ENCODE measurements at places on chromosomes 12 and 14. TPM values are rescaled to one million over a fixed set of nuclear protein-coding genes. Genes with fewer than 3 reads are reported as not detected.

The GLS2 gene
- 0.58 TPM for total RNA-seq

GRCh38 chr12:39354955-39355354 lies 88.0 kb downstream of the KIF21A start:
- no peak for DNase-seq

DNA sequence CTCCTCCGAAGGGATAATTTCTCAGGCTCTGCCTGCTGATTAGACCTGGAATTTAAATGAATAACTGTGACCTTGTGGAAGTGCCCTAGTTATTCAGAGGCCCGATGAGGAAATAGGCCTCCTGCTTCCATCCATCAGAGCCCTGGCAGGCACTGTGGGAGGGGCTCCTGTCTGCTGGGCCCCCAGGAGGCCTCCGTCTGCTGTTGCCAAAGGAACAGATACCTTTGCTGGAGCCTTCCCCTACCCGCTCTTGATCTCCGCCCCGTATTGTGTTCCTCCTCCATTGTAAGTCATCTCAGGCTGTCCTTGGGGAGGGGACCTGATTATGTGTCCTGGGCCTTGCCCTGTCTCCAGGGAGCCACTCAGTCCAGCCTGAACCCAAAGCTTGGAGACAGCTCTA lies 112.3 kb downstream of the NRXN3 start:
- no peak for DNase-seq

- no peak for DNase-seq
Observed at GRCh38 chr14:104282332-104283196, 144.2 kb downstream of the KIF26A start.

GRCh38 chr12:2057041-2057794 lies 4.4 kb downstream of the CACNA1C start:
- DNase-seq: no peak

- no peak for DNase-seq
Observed at GRCh38 chr12:117038919-117039318, 60.3 kb downstream of the TESC start.

The ABHD12B gene
- total RNA-seq: not detected

GRCh38 chr14:104561124-104561557 lies 18.4 kb upstream of the C14orf180 start:
- DNase-seq: no peak

DNA sequence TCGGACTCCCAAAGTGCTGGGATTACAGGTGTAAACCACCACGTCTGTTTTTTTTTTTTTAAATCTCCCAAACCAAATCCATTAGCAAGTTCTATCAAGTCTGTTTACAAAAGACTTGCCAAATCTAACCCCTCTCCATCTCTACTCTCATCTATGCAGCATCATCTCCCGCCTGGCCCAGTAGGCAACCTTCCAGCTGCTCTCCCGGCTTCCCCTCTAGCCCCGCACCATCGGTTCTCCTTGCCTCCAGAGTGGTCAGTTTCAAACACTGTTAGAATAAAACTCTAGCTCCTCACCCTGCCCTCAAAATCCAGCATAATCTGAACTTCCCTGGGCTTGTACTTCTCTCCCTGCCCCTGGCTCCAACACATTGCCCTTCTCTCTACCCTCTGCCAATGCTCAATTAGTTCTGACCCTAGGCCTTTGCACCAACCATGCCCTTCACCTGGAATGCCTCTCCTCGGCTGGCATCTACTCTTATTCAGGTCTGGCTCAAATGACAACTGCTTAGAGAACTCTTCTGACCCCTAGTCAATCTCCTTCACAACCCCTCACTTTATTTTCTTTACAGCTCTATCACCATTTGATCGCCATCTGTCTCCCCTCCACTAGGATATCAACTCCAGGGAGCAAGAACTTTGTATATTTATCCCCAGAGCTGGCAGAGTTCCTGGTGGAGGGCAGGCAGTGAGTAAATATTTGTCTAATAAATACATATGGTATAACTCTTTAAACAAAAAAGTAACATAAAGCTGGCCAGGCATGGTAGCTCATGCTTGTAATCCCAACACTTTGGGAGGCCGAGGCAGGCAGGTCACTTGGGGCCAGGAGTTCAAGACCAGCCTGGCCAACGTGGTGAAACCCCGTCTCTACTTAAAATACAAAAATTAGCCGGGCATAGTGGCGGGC lies 4.9 kb downstream of the WSB2 start:
- DNase-seq: no peak

The EPYC gene
- total RNA-seq: not detected

The TMEM263 gene
- total RNA-seq: 62.3 TPM

DNA sequence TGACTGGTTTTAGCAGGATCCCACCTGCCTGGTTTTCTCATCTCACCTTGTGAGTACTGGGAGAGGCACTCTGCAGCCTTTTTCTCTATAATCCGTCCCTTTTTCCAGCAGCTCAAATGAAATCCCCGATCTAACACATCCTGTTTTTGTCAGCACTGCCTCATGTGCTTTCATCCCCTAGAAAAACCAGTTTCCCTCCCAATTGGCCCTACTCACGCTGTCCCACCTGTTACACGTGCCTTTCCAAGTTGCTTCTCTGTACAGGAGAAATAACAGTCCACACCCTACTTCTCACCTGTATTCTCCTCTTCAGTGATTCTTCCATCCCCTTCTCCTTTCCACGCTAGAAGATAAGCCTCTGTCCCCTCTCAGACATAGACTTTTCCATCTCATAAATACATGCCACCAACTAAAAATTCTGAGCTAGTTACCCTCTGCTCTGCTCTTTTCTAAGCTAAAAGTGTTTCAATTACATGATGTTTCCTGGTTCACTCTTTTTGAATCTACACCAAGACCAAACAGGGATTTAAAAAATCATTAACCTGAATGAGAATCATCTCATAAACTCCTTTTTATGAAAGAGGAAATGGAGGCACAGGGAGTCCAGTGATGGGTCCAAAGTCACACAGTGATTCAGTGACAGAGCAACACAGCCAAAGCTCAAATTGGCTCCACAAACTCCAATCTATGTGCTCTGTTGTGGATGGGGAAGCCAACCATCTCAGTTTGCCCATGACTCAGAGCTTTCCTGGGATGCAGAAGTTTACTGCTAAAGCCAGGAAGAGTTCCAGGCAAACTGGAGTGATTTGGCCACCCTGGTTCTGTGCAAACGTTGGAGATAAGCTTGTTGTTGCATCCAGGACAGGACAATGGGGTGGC lies 240.0 kb upstream of the TMEM132C start:
- no peak for DNase-seq

GRCh38 chr14:94374116-94374515 lies 14.3 kb downstream of the SERPINA1 start:
- DNase-seq: no peak

DNA sequence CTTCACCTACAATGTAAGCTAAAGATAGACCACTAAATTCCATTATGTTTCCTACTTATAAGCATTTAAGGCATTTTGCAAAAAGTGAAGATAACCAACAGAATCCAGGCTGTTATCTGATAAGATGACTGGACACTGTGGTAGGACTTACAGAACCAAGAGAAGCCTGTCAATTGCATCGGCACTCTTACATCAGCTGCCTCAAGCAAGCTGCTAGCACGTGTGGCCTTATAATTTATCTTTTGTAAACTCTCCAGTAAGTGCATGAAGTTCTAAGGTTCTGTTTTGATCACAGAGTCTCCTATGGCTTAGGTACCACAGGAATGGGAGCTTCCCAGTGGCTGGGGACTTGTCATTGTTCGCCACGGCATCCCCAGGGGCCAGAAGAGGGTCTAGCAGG lies 88.7 kb downstream of the TRAFD1 start:
- DNase-seq: no peak

GRCh38 chr14:24514209-24514608 lies 6.1 kb upstream of the CMA1 start:
- no peak for DNase-seq

DNA sequence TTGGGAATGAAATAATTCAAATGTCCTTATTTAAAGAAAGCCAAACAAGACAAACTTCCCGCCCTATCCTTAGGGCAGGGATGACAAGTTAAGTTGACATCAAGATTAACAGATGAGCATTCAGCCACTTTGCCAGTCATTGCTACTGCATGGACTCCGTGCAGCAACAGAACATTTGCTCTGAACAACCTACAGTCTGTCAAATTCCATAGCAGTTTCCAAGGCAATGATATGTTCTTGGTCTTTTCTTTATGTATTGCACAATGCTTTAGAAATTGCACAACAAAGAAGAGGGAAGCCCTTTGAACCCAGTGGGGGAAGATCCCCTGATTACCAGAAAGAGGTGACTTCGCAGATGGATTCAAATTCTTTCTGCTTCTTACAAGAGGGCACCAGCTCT lies 269.8 kb downstream of the BCAT1 start:
- DNase-seq: no peak

- no peak for DNase-seq
Observed at GRCh38 chr12:19154686-19155085, 25.2 kb downstream of the PLEKHA5 start.

- no peak for DNase-seq
Observed at GRCh38 chr12:34297126-34297789, 275.0 kb downstream of the ALG10 start.

GRCh38 chr12:91622981-91623380 lies 440.4 kb upstream of the DCN start:
- DNase-seq: no peak

The GALNT16 gene
- total RNA-seq: 1.3 TPM
